NCI-H69 (cell line): ENCODE measurements at places on chromosomes 3 and 15.
A peak's percentile ranks its signal among the peaks of the same experiment; 100 is the strongest.

DNA sequence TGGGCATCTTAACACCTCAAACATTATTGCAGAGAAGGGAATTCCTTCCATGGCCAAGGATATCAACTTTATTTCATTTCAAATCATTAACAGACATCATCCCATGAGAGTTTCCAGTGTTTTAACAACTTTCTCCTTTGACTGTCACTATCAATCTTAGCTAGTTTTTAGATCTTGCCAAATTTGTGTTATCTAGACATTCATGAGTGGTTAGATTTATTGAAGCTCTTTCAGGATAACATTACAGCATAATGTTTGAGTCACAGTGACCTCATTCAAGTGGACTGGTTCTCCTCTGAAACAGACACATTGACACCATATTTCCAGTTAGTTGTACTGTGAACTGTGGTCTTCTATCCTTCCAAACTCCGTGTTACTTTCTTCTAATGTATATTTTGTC lies 8.6 kb upstream of the TNFAIP8L3 start:
- DNase-seq = no peak

DNA sequence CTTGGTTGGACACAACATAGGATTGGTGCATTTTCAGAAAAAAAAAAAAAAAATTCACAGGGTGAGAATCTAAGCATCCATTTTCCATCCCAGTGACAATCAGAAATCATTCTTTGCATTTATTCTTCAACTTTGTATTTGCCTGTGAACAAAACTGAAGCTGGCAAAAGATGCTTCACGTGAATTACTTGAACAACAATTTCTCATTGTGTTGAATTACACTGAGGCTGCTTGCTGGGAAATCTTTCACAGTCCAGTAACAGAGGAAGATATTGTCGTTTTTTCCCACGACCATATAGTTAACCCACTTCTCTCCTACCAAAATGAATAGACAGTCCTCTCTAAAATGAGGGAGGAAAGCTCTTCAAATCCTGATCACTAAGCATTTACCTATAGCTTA lies 4.3 kb upstream of the SLCO3A1 start:
- DNase-seq = no peak

DNA sequence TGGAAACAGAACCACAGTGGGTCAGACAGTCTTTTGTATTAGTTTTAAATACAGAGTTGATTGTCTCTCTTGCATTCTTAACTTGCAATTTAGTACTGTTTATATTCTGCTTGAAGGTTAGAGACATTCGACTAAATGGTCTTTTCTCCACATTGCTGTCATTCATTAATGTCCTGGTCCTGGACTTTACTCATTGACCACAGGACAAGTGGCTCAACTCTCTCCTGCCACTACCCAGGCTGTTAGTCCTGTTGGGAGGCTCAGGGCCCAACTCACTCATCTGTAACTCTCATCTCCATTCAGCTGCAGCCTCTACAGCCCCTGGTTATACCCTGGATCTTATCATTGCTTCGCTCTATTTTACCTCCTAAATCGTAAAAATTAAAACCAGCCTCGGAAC lies 427.4 kb downstream of the LPP start:
- DNase-seq = no peak

GRCh38 chr15:64580696-64581407 lies 120.5 kb downstream of the ZNF609 start:
- no peak for DNase-seq

- no peak for DNase-seq
These were observed 167.3 kb upstream of the RORA start for GRCh38 chr15:61396235-61396919.

DNA sequence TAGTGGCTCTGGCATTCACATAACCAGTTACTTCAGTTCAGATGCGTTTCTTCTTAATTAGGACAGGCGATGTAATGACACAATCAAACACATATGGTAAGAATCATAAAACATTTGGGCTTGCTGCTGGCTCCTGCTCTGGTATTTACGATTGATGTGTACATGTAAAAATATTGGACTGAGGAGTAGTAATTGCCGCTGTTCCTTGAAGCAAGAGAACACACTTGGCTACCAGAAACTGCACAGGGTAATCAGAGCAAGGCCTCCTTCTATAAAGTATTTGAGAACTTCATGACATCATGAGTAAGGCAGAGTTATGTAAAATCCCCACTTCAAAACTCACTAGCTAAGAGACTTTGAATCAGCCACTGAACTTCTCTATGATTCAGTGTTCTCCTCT lies 158.1 kb downstream of the SSR3 start:
- no peak for DNase-seq

DNA sequence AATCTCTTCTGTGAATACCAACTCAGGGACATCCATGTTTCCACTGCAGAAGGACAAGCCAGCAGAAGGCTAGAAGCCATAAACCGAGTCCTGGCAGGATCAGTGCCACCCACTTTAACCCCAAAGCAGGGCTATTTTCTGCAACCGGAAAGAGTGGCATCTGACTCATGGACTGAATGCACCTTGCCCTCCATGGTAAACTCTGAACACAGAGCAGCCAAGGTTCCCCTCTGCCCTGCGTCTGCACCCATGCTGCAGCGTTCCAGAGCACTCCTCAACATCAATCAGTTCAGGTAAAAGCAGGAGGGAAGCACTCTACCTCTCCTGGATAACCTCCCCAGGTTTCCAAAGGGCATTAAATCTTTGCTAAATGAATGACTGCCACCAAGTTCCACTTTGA lies 801 bp upstream of the NGRN start:
- DNase-seq = peak; percentile 12

DNA sequence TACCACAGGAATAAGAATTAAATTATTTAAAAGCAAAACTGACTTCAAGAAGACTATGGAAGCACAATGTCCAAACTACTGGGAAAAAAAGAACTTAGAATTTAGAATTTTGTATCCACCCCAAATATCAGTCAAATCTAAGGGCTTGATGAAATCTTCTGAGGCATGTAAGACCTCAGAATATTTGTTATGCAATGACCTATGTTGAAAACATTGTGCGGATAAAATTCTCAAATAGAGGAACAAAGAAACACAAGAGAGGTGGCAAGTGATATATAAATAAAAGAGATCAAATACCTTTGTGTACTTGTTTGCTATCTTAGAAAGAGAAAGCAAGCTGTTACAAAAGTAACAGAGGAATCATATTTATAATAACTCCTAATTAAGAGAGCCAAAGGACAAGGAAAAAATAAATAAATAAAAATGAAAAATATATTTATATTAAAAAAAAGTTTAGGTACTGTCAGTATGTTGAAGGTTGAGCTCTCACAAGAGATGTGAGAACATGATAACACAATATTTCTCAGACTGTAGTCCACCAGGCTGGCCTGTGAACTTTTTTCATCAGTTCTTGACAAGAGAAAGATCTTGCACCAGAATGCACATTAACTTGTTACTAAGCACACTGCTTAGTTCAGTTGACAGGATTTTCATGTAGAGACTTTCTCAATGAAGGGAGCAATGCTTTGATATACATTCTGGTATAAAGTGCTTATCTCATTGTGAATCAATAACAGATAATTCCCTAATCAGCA lies 50.0 kb downstream of the CPA3 start:
- no peak for DNase-seq

- no peak for DNase-seq
These were observed 656.3 kb downstream of the ROBO1 start for GRCh38 chr3:79111375-79112052.

DNA sequence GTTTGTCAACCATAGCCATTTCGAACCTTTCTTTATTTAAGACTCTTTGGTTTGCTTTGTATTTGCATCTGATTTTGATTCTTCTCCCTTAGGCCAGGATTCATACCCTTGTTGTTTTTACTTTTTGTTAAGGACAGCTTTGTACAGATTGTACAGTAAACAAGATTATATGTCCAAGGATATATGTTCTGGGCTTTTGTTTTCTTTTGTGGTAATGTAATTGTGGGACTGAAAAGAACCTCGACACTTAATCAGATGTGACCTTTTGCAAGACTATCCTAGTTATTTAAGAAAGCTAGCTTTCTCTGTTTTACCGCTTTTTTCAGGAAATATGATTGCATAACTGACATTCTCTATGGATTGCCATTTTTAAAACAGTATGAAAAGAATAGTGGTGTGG lies 67.0 kb upstream of the SAMMSON start:
- no peak for DNase-seq

DNA sequence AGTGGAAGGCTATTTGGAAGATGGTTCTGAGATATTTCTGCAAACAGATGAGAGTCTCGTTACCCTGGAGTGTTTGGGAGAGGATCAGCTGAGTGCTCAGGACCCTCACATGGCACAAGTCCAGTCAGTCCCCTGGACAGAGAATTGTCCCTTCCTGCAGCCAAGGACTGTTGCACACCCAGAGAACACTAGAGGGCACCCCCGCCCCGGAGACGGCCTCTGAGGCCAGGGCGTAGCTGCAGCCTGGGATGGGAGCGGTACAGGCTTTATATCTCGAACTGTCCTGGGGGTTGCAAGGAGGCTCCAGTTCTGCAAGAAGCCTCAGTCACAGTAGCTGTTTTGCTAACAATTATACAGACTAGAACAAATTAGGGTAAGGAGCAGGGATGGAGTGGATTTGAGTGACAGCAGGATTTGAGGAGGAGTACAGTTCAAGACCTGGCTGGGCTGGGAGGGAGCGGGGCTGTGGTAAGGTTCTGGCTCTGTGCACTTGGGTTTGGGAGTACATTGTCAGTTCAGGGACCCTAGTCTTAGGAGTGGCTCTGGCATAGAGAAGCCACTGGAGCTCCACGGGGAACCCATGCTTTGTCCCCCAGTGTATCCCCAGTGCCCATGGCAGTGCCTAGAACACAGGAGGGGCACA lies 67.6 kb upstream of the HACD2 start:
- peak; percentile 73 for DNase-seq

DNA sequence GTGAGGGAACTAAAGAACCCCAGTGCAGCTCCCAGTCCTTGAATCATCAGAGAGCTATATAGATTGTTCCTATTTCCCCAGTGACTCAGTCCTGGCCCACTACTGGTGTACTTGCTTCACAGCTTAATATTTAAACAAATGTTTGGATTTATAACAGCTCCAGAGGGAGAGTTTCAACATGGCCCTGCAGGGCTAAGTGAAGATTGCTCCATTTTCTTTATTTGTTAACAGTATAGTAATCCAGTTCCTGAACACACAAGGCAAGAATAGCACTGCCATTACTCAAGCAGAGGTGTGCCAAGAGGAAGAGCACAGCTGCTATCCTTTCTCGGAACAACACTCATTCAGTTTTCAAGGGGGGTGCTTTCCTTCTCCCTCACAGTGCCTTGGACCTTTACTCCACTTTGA lies 6.5 kb downstream of the SQOR start:
- peak; percentile 57 for DNase-seq

- no peak for DNase-seq
These were observed 34.9 kb downstream of the APH1B start for GRCh38 chr15:63312286-63312685.

DNA sequence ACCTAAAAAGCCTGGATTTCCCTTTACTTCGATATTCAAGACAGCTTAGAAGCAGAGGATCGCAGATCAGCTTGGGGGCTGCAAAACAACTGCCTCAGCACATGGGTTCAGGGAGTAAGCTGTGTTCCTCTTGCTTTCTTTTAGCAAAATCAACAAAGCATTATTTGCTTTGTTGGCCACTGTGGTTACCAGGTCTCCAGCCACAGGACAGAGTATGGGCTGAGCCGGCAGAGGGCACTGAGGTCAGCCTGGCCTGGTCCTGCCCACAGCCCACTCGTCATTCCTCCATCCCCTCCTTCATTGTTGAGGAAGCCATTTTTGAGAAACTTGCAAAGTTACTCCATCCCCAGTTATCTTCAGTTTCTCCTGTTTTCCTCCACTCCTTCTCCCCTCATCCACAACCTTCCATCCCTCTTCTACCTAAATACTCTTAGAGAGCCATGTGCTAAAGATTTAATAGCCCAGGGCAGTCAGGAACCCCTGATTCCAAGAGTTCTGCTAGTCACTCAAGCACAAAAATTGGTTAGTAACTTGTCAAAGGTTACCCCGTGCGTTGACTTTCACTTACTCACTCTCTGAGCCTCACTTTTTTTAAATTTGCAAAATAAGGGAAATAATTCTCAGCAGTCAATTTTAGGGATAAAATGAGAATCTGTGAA lies 60.0 kb upstream of the HES1 start:
- no peak for DNase-seq

GRCh38 chr15:62046078-62046743 lies 14.0 kb downstream of the VPS13C start:
- no peak for DNase-seq

DNA sequence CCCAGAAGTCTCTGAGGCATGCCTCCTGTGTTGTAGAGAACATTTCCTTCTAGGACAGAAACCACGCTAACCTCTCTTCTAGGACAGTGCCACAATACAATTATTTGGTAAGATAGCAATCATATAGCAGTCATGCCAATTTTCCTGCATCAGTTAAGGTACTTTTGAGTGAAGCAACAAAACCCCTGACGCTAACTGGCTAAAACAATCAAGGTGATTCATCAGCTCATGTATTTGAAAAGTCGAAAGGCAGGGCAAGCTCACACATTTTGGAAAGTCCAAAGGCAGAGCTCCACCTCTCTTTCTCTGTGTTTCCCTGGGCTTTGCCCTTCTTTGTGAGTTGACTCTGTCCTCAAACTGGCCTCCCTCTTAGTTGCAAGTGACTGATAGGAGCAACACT lies 10.1 kb downstream of the TERC start:
- no peak for DNase-seq

DNA sequence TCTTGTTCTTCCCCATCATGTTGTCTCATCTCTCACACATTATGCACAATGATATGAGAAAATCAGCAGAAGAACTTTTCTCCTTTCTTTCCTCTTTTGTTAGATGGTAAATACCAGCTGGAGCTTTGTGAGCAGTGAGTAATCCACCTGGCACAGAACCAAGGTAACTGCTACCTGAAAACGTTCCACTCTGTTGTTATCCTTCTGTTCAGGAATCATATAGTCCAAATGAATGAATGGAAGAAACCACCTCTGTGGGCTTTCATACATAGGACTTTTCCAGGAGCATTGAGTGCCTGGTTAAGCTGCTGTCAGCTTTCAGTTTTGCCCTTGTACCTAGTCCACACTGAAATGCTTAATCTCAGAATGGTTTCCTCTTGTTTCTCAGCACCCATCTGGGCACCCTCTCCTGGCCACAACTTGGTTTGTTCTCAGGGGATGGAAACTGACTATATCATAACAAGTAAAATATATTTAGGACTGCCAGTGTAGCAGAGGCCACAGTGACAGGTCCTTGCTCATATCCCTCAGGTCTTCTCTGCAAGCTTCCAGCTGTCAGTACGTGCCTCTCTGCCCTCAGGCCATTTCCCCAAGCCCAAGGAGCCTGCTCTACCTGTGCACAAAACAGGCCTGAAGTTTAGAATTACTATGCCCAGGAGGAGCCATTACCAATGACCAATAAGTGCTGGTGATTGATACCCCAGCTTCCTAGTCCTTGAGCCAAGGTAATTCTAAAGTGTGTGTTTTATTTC lies 23.5 kb upstream of the SLC4A7 start:
- peak; percentile 80 for DNase-seq

GRCh38 chr15:31477851-31478701 lies 151.4 kb downstream of the KLF13 start:
- no peak for DNase-seq

DNA sequence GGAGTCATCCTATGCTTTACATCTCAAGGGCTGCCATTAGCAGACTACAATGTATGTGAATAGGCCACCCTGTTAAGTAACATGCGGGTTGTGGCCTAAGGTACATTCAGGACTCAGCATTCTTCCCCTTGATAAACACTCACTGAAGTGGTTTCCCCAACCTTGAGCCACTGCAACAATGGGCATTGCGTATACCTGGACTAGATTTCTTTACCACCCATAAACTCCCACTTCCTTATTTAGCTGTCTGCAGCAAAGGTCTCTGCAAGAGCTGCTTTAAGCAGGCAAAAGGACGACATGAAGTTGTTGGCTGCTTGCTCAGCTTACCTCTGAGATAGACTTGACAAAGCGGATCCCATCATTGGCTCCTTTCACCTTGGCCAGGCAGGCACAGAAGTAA lies 16.2 kb downstream of the FYCO1 start:
- DNase-seq = no peak
